ENCODE measurements at places on chromosomes 11 and 22.

DNA sequence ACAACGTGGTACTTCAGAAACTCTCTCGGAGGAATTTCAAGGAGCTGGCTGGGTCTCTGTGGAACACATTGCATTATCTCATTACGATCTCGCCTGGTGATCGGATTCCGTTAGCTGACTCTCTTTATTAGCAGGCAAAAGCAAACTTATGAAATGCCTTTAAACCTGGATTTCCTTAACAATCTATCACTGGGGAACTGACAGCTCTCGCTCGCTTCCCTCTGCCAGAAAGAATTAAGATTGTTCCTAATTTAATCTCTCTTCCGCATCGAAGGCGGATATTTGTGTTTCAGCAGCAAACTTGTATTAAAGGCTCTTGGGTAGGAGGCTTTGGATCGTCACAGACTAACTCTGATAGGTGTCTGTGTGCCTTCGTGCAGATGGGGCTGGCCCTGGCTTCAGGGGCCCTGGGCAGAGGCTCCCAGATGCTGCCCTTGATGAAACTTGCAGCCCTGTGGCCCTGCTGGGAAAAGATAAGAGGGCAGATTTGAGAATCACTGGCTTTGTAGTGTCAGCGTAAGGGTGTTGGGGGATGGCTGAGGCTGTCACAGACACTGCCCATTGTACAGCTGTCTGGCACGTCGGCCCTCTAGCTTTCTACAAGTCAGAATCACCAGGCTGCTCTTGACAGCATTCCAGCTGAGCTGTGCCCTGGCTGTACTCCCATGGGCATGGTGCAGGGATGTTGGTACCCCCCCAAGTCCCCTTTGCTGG lies 162.2 kb upstream of the NECTIN1 start:
- no peak for DNase-seq

DNA sequence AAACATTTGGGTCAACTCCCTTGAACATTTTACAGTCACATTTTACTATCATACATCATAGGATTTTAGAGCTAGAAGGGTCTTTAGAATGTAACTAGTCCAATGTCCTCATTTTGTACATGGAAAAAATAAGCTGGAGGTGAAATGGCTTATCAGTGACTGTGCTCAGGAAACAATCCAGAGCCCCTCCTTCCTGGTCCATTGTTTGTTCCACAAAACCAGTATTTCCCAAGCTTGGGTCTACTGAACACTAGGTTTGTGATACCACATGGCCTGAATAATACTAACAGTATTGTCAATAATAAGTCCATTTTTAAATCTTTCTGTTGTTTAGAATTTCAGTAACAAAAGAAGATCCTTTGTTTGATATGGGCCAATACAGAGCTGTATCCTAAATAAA lies 27.1 kb downstream of the PDGFD start:
- DNase-seq = no peak

DNA sequence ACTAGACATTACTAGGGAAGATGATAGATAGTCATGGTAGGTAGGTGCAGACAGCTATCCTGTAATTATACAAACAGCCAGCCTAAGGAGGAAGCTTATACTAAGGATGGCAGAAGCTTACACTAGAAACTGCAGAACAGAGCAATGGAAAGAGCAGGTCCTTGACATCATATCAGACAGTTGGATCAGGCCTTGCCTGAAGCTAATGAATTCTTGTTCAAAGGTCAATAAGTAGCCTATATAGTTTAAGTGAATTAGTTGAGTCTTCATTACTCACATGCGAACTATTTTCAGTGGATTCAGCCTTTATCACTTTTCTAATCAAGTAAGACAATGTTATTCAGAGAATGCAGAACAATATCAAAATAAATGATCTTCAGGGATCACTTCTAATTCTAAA lies 22.3 kb upstream of the GRK3 start:
- no peak for DNase-seq

DNA sequence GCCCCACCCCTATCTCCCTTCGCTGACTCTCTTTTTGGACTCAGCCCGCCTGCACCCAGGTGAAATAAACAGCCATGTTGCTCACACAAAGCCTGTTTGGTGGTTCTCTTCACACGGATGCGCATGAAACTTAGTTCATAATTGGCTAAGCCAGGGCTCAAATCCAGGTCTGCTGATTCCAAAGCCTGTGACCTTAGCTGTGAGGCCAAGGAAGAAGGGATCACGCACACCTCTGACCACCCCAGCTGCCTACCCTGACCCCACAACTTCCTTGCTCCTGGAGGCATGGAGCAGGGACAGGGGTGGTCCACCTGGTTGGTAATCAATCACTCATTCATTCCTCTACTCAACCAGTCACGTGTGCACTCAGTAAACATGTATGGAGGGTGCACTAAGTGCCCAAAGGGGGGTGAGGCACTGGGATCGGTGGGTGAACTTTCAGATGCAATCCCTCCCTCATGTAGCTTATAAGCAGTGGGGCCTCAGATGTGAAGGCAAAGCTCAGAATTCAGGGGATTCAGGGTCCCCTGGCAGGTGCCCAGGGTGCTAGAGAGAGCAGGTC lies 10.3 kb downstream of the FXYD2 start:
- DNase-seq = no peak

- DNase-seq = peak; percentile 10
Observed at GRCh38 chr22:36334821-36335603, 52.8 kb downstream of the MYH9 start.

DNA sequence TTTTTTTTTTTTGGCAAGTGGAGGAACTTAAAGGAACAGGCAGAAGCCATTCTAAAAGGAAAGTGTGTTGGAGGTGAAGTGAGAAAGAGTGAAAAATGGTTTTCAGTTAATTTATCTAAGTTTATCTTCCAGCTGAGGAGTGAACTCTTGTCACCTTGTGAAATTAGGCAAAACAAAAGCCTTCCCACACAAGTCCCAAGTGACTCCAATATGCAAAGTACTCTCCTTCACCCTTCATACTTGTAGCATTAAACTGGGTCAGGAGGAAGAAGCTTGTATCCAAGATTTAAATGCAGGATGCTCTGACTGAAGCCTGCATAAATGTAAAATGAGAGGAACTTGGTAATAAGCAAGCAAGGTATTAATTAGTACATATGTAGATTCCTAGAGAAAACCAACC lies 796.8 kb downstream of the DLG2 start:
- DNase-seq = no peak

GRCh38 chr11:123218451-123218850 lies 23.4 kb upstream of the CLMP start:
- no peak for DNase-seq

DNA sequence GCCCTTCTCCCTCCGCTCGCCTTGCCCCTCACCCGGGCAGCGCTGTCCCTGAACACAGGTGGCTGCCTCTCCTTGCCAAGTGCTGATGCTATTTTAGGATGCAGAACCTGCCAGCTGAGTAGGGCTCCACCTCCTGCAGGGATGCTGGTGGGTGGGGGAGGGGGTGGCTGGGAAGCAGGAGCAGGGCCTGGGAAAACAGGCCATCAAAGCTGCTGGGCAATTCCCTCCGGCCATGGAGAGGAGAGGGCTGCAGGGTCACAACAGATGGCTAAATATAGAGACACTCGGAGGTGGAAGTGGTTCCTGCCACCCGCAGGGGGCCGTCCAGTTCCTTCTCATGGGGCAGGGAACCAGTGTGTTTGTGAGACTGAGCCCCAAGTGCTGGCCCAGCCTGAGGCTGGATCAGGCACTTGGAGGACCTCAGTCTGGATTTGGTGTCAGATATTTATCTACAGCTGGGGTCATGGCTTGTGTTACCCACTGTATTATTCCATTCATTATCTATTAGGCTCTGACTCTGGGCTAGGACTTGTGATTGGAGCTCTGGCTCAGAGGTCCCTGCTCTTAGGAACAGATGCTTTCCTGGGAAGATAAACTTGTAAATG lies 59.6 kb downstream of the LRRC32 start:
- no peak for DNase-seq

DNA sequence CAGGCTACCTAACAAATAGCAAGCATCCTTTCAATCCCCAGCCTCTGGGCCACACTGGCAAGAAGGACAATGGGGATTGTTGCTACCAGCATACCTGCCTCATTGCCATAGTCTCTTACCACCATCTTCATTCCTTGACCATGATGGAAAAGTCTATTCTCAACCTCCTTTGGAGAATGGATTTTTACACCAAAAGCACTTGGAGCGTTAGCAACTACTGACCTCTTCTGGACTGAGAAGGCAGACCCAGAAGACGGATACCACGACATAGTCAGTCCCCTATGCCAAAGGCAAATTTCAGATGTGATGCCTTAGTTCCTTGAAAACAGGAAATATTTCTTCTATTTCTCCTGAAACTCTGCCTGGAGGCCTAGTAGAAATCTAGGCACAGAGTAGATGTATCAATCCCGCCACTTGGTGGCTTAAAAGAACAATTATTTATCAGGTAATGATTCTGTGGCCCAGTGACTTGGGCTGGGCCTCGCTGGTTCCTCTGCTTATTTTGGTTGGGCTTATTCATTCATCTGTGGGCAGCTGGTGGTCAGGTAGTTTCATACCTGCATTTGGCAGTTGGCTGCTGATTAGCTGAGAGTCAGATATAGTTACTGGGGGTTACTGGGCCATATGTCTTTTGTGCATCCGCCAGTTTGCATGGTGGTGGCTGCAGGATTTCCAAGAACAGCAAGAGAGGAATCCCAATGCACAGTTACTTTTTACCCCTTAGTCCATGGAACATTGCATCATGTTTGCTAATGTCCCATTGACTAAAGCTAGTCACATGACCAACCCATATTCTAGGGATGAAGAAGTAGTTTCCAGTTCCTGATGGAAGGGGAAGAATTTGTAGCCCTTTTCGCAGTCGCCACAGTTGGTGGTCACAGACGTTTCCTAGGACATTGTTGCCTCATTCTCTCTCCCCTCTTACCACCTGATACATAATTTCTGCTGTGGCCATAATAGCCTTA lies 75.2 kb downstream of the DHCR7 start:
- DNase-seq = no peak

- no peak for DNase-seq
Observed at GRCh38 chr11:89347071-89347470, 144.1 kb downstream of the NOX4 start.

DNA sequence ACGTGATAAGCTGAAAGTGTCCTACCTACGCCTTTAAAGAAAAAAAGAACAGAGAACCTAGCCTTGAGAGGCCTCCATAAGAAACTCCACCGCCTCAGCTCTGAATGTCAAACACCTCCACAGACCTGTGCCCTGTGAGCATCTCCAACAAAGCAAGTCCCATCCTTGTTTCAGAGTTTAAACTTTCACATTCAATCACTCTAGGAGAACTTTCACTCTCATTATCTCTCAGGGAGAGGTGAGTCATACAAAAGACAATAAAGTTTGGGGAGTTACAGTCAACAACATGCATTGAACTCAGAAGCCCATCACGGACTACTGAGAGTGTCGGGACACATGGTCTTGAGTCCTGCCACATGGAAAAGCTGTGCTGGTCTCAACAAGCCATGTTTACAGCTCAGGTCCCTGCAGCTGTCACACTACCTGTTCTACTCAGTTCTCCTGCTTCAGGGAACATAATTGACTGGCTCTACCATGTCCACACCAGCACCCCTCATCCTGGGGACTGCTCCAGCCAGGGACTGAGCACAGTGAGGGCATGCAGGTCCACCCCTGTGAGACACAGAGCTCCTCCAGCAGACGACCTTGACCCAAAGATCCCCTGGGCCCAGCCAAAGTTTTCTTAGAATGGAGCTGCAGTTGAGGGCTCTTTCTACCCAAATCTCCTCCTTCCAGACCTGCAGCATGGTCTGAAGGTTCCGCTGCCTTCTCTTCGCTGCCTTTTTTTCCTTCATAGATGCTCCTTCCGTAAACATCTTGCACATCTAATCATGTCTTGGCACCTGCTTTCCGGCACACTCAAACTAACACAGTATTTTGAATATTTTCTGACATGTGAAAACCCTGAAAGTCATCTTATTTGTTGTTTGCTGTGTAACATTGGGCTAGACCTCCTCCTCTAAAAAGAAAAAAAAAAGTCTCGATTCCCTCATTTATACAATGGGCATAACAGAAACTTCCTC lies 114.9 kb downstream of the ETS1 start:
- no peak for DNase-seq

DNA sequence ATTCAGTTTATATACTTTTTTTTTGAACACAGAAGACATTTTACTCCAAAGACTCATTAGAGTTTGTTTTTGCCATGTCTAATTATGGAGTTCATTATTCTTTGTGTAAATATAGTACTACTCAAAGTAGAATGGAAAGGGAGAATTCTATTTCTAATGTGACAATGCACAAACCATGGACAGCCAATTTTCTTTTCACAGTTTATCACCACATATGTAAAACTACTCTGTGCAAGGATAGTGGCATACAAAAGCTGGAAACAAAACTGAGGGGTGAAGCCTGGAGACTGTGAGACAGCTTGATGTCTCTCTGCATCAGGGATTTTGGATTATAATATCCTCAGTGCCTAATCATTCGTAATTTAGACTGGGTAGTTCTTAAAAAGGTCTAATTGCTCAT lies 75.5 kb downstream of the LUZP2 start:
- DNase-seq = no peak

DNA sequence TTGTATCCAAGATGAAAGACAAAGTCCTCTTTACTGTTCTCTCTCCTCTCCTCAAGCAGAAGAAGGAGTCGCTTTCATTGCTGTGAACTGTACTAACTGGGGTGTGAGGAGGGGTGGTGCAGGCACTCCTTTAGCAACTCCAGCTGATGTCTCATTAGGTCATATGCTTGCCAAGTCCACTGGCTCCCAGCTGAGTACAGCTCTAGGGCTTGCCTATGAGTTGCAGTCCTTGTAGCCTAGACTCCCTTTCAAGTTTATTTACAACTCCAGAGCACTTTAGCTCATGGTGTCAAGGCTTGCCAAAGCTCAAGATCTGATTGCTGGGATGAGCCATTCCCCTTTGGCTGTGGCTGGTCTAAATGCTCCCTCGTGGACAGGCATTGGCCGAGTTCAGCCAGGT lies 55.1 kb upstream of the PDGFD start:
- peak; percentile 53 for DNase-seq

DNA sequence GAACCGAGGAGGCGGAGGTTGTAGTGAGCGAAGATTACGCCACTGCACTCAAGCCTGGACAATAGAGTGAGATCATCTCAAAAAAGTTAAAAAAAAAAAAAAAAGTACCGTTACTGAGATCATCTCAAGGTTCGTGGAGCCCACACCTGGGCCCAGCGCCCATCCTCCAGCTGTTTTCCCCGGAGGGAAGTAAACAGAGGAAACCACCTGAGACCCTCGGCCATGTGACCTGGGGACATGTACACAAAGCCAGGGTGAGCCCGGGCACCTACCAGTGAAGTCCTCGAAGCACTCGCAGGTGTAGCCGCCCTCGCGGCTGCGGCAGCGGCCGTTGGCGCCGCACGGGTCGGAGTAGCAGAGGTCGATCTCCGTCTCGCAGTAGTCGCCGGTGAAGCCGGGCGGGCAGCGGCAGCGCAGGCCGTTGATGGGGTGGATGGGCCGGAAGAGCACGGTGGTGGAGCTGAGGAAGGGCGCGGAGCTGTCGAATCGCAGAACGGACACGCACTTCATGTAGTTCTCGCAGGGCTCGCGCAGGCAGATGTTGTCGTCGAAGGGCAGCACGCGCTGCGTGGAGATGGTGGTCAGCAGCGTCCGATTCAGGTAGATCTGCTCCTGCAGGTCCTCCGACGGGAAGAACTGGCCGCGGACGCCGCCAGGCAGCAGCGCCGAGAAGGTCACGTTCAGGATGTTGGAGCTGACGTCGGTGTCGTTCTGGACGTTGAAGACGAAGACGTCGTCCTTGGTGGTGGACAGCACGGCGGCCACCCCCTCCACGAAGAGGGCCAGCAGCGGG lies 73.8 kb downstream of the CELSR1 start:
- no peak for DNase-seq

All from NCI-H446 (cell line).